Uterus (tissue), 4 donors: ENCODE measurements at places on chromosomes 6 and 20. TPM values are rescaled to one million over a fixed set of nuclear protein-coding genes. Genes with fewer than 3 reads are reported as not detected.
A peak's percentile ranks its signal among the peaks of the same experiment; 100 is the strongest.

- no peaks in the 10 kb centered on the region for H3K4me1 ChIP-seq
- H3K27me3 ChIP-seq: no peaks in the 10 kb centered on the region
- no peak overlapping the region for H3K27ac ChIP-seq
- no peaks in the 10 kb centered on the region for H3K36me3 ChIP-seq
- H3K4me3 ChIP-seq: no peak overlapping the region
- DNase-seq: no peak
Observed at GRCh38 chr20:40941133-40941610, 87.5 kb upstream of the TOP1 start.

GRCh38 chr6:11262242-11262641 is 29.8 kb upstream of the NEDD9 start:
- H3K27me3 ChIP-seq: no peaks in the 10 kb centered on the region
- peaks cover 8% of the 10 kb centered on the region for H3K4me1 ChIP-seq
- DNase-seq: no peak
- H3K4me3 ChIP-seq: no peak overlapping the region
- H3K27ac ChIP-seq: peak overlapping the region; percentile 36

DNA sequence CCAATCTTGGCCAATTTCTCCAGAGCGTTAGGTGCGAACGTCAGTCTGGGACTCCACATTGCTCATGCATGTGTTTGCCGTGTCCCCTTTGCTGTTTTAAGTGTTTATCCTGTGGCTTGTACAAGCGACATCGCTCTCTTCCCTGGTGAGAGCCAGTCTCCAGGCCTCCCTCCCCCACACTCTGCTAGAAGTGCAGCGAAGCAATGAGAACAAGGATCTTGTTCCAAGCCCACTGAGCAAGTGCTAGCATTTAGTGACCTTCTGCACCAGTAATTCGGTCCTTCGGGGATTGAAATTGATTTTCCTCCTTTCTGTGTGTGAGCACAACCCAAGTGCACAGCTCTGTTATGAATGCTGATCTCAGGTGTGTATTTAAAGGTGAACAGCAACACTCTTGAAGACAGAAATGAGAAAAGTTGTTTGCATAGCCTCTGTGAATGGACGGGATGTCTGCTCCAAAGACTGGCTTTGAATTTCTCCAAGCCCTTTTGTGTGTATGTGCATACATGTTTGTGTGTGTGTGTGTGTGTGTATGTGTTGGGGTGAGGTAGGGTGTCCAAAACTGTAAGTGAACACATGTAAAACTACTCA is 29.0 kb downstream of the CD83 start:
- no peak overlapping the region for H3K4me3 ChIP-seq
- no peak for DNase-seq
- no peak overlapping the region for H3K27ac ChIP-seq
- H3K27me3 ChIP-seq: no peaks in the 10 kb centered on the region
- no peaks in the 10 kb centered on the region for H3K4me1 ChIP-seq

- no peaks in the 10 kb centered on the region for H3K27me3 ChIP-seq
- H3K4me3 ChIP-seq: no peak overlapping the region
- H3K27ac ChIP-seq: no peak overlapping the region
Observed at GRCh38 chr6:132192631-132193030, 208.6 kb downstream of the MOXD1 start.

DNA sequence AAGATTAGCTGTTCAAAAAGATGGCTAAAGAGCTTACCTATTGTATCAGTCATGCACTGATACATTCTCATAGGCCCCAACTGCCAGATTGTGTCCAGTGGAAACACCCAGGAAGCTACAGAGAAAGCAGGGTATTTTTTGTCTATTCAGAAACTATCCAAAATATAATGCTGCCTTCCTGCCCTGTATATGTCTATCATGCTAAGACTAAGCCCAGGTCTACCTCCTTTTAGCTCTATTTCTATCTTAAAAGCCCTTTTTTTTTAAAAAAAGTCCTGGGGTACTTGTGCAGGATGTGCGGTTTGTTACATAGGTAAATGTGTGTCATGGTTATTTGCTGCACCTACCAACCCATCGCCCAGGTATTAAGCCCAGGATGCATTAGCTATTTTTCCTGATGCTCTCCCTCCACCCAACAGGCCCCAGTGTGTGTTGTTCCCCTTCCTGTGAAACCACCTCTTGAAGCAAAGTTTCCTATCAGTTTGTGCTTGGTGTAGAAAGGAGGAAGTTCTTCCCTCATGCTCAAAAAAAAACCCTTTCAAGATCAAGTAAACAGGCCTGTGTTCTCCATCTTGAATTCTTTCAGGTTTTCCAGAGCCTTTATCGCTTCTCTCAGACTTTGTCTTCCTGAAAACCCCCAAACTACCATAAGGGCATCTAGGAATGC is 514 bp downstream of the DEFB129 start:
- no peak overlapping the region for H3K4me3 ChIP-seq
- DNase-seq: no peak
- H3K27ac ChIP-seq: no peak overlapping the region
- no peaks in the 10 kb centered on the region for H3K27me3 ChIP-seq

The NMBR gene
- not detected for total RNA-seq
